Fibroblast of skin of left quadriceps (primary cell): ENCODE measurements at places on chromosomes 12 and 14.

GRCh38 chr14:61483476-61483875, 162.1 kb downstream of the PRKCH start:
- no peak for DNase-seq

GRCh38 chr12:26783131-26783526, 49.9 kb downstream of the ITPR2 start:
- DNase-seq, result no peak

DNA sequence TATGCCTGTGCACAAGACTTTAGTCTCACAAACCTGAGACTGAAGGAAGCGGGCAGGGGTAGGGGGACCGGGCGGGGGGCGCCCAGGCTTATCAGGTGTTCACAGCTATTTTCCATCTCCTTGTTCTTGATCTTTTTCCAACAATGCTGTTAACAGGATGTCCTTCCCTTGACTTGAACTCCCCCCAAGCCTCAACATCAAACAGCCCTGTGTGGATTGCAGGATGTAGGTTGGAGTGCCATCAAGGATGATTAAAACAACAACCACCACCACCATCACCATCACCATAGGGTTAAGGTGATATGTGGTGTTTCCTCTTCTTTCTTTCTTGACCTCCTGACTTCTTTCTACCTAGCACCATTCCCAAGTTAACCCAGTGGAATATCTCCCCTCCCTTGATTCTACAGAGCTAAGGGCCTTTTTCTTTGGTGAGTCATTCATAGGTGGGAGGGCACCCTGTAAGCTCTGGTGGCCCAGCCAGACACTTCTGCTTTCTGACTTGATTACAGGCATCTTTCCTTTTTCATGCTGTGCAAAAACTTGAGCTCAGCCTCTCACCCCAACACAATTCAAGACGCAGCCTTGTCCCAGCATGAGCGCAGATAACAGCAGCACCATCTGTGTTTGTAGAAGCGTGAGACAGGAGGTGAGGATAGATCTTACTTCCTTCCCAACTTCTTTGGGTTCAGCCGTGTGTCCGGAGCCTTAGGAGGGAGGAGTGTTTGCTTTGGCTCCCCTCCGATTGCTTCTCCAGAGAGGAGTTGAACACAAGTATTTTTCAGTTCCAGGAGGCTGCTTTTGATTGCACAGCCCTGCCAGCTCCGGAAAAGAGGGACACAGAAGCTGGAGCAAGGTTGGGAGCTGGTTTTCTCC, 26.8 kb downstream of the FLVCR2 start:
- no peak for DNase-seq

- DNase-seq, result peak; percentile 75
These were observed 29.3 kb upstream of the LGALS3 start for GRCh38 chr14:55099756-55100155.

GRCh38 chr12:120783197-120783596, 57.6 kb downstream of the ACADS start:
- DNase-seq, result no peak

DNA sequence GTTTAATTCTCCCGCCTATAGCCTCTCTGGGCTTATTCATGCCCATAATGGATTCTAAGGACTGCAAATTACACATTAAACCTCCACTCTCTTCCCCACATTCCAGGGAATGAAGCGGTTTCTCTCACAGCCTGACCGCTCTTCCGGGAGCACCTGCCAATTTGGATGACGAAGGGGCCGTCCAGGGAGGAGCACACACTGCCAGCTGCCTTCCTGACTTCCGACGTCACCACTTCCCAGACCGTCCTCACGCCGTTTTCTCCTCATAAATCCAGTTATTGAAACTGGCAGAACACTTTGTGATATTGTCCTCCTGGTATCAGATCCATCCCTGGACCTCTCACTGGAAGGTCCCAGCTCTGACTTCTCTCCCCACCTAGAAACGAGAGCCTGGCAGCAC, 87.6 kb downstream of the GCH1 start:
- DNase-seq, result no peak

GRCh38 chr14:59507063-59507751, 22.9 kb downstream of the JKAMP start:
- peak; percentile 10 for DNase-seq

- DNase-seq, result no peak
These were observed 2.2 kb downstream of the ENDOU start for GRCh38 chr12:47722941-47723631.

GRCh38 chr12:1604464-1604863, 10.1 kb upstream of the FBXL14 start:
- no peak for DNase-seq

GRCh38 chr12:6430124-6430989, 14.4 kb upstream of the CD27 start:
- DNase-seq, result peak; percentile 83

DNA sequence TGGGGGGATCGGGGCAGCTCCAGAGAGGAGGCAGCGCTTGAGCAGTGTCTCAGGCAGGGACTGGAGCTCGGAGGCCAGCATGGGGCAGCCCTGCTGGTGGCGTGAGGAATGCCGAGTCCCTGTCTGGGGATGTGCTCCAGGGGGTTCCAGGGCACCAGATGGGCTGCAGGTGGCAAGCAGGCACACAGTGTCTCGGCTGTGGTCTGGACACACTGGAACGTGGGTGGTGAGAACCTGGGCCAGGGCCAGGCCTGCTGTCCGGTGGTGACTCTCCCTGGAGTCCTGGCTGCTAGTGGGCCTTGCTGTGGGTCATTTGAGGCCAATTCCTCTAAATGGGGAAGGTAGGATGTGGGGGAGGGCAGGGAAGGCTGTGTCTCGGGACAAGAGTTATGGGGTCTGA, 199.4 kb upstream of the RTL1 start:
- no peak for DNase-seq

- no peak for DNase-seq
These were observed 60.9 kb downstream of the MAP3K9 start for GRCh38 chr14:70748422-70748821.

- no peak for DNase-seq
These were observed 3.1 kb downstream of the CACNA2D4 start for GRCh38 chr12:1915082-1915968.

DNA sequence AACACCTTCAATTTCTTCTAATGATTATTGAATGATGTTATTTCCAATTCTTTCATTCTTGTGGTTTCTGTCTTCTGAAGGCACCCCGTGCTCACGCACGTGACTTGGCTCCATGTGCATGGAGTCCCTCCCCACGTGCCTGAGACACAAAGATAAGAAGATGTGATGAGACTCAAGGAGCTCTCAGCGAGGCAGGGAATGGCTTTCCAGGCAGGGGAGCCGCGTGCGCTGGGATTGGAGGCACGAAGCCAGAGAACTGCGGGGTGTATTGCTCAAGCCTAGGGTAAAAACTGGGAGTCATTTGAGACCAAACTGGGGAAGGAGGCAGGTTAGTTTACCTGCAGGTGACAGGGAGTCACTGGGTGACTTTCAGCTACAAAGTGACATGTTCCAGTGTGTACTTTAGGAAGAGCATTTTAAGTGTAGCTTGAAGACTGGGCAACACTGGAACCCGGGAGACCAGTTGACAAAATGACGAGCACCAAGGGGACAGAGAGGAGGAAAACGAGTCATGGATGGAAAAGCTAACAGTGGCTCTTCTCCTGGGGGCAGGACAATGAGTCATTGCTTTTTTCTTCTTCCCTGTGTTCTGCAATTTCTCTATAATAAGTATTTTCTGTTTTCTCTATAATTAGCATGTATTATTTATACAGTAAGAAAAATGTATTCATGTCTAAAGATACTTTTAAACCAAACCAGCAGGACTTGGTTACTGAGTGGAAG, 311.7 kb upstream of the FKBP4 start:
- DNase-seq, result no peak

- DNase-seq, result no peak
These were observed 1.7 kb downstream of the OTUB2 start for GRCh38 chr14:94027566-94028449.

DNA sequence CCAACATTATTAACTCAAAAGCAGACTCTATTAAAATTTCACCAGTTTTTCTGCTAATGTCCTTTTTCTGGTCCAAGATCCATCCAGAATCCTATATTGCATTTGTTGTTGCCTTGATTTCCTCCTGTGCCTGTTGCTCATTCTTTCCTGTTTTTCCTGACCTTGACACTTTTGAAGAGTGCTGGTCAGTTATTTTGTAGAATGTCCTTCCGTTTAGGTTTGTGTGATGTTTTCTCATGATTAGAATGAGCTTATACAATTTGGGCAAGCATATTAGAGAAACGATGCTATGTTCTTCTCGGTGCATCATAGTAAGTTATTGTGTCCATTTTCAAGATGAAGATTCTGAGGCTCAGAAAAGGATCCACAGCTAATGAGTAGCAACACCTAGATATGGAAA, 33.9 kb downstream of the PHLDA1 start:
- no peak for DNase-seq

DNA sequence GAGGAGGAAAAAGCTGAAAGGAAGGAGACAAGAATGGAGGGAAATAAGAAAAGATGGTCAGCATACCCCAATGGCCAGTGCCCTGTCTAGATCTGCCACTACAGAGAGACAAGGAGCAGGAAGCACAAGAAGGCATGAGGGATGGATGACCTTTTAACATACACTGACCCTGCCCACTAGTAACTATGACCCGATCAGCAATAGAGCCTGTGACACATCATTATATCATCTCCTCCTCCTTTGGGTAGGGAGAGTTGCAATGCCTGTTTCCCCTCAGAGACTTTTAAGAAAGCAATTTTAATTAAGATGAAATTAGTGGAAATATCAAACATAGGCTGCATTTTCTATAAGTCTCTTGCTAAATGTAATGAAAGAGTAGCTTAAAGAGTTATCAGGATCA, 4.7 kb upstream of the SLC2A13 start:
- no peak for DNase-seq

DNA sequence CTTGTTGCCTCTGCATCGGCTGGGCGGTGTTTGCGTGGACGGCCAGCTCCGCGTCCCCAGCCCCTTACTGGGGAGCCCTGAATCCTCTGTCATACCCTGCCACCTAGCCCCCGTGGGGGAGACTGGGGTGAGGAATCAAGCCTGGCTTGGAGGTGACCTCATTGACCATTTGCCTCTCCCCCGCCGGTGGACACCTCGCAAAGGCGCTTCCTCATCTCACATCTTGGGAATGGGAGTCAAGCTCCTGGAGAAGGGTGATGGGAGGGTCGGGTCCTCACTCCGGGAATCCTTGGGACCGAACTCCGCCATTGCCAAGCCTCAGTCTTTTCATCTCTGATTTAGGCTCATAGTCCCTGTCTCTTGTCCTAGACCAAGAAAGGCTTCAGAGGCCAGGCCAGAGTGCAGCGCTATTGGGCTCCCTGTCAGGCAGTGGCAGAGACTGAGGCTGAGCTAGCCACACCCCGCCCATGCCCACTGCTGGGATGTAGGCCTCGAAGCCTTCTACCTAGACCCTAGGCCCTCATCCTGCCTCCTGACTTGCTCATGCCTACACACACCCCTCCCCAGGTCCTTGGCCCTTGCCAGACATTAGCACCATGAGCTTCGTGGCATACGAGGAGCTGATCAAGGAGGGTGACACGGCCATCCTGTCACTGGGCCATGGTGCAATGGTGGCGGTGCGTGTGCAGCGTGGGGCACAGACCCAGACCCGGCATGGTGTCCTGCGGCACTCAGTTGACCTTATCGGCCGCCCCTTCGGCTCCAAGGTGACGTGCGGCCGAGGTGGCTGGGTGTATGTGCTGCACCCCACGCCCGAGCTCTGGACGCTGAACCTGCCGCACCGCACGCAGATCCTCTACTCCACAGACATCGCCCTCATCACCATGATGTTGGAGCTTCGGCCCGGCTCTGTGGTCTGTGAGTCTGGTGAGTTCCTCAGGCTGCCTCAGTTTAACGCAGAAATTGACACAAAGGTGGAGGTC, 678 bp downstream of the TRMT61A start:
- DNase-seq, result no peak

DNA sequence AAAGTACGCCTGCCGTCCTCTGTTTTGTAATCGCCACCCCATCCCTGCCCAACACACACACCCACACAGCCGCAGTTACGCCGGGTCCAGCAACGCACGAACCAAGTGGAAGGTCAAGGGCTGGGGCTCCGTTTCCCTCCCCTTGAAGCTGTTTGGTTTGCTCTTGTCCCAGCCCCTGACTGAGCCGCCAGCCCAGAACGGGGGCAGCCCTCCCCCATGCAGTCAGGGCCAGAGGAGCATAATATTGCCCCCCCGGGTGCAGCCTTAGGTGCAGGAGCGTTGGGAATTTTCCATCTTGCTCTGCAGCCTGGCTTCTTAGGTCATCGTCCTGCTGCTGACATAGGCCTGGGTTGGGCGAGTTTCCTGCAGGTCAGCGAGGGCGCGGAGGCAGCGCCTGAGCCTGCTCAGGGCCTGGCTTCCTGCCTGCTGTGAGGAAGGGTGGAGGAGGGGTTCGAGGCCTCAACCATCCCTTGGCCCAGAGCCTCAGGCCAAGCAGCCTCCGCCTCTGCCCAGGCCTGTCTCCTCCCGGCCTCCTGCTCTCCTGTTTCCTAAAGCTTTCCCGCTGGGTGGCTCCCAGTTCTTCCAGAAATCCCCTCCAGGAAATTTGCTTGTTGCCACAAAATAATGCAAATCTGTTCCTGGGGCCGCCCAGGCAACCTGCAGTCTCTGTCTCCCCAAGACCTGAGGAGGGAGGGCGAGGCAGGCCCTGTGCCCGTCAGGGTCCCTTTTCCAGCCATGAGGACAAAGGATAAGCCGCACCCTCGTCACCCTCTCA, 44.5 kb downstream of the PSMA6 start:
- DNase-seq, result no peak

DNA sequence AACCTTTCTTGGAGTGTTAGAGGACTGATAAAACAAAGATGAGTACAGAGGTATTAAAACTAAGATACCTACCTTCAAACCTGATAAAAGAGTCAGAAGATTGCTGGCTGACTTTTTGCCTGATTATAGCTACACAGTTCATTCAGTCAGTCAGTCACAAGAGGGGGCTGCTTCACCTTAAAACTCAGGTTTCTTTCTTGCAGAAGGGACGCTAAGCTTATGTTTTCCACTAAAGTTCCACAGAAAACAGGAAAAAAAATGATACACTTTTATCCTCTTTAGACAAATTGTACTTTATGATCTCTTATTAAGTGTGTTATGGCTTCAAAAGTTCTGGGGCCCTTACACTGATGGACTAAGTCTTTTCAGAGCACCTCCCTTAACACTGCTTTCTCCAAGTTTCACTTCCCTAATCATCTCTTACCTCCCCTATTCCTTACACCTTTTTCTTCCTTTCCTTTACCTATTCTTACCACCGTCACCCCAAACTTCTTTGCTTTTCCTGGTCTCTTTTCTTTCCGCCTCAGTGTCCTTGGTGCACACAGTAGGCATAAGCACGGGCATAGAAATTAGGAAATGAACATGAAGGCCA, 448.7 kb upstream of the OR4E1 start:
- DNase-seq, result no peak
